Activated T-helper 1 cell treated with anti-CD3 and anti-CD28 coated beads, Interleukin-2, amount 50 U/mL, for 16 hours (primary cell): ENCODE measurements at places on chromosomes 1 and 21.

DNA sequence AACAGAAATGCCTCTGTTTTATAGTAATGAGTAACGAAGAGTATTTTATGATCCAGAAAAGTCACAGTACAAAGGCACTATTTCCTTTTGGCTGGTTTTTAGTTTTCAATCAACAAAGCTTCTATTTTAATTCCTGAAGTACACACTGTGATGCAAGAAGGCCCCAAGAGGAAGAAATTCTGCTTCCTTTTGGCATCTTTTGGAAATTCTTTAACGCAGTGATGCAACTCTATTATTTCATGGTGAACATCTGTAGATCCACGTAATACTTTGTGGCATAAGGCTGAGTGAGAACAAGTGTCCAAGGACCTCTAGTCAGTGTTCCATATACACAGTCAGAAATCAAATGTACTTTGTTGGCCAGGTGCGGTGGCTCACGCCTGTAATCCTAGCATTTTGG lies 137.5 kb downstream of the TGFB2 start:
- DNase-seq = no peak

- no peak for DNase-seq
Observed at GRCh38 chr1:242530761-242531160, 6.3 kb upstream of the PLD5 start.

- no peak for DNase-seq
Observed at GRCh38 chr1:18396247-18396980, 84.3 kb upstream of the KLHDC7A start.

- DNase-seq = no peak
Observed at GRCh38 chr21:29296446-29296845, 2.3 kb upstream of the BACH1 start.

DNA sequence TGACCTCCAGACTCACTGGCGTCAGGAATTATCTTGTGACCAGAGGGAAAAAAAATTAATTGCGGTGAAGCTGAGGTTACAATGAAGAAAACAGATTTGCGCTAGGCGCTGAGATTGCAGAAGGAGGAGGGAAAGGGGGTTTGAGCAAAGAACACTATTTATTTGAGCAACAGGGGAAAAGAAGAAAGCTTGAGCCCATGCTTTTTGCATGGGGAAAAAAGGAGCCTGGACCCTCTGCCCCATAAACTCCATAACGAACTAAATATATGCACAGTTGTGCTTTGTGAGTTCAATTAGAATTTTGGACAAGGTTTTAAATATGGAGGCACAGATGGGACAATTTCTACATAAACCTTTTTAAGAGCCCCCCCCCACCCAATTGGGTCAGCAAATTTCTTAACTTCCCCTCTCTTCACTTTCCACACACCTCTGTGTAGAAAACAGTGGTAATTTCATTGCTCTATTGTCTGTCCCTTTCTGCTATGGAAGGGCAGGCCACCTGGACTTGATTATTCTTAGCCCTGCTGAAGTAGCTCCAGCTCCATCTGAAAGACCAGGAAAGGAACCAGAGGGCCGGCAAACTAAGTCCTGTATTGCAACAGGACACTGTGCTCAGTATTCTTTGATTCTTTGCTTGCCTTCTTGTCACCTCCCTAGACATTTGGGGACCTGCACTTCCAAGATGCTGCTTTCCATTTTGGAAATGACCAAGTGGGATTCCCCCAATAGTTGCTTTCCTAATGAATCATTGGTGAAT lies 862 bp upstream of the ID3 start:
- DNase-seq = no peak

- DNase-seq = no peak
Observed at GRCh38 chr1:2636733-2637132, 3.9 kb upstream of the MMEL1 start.

GRCh38 chr21:44853601-44854390 lies 19.7 kb downstream of the PTTG1IP start:
- no peak for DNase-seq

DNA sequence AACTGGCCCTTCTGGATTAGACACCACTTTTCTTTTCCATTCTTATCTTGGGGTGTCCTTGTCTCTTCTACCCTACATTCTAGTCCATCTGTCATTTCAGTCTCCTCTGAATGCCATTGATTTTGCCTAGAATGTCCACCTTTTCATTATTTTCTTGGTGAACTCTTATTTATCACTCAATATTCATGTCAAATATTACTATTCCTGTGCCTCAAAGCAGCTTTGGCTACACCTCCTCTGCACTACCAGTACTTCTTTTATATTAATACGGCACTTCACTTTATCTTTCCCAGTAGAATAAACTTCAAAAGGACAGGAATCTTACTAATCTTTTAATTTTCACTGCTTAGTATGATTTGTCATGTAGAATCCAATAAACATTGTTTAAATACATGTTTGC lies 186.4 kb upstream of the DPYD start:
- DNase-seq = no peak

GRCh38 chr1:208174731-208175507 lies 69.3 kb downstream of the PLXNA2 start:
- no peak for DNase-seq

DNA sequence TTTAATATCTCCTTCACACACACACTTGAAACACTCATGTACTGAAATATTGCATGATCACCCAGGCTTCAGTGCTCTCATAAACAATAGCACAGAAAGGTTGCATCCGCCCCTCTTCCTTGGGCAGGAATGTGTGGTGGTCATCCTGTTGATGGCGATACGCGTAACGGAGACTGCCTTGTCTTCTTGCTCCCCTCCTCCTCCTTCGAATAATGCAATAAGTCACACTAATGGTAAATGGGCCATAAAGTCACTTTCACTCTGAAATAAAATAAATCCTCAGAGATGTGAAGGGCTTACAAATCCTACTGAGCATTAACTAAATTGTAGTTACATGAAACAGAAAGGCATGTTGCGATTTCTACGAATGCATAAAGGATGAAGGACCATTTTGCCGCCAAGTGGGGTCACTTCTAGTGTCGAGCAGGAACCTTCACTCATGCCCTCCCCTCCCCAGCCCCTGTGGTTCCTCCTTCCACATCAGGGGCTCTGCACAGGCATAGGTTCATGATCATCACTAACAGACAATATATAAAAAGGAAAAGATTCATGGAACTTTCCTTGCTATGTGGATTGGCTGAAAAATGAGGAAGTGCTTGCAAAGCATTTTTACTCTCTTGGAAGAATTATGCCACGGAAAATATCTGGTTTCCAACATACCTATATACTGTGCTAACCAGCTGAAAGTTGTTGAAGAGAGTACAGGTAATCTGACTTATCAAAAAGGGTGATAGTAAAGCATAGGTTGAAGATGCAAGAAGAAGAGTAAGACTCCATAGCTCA lies 1.2 kb upstream of the PGBD5 start:
- no peak for DNase-seq

DNA sequence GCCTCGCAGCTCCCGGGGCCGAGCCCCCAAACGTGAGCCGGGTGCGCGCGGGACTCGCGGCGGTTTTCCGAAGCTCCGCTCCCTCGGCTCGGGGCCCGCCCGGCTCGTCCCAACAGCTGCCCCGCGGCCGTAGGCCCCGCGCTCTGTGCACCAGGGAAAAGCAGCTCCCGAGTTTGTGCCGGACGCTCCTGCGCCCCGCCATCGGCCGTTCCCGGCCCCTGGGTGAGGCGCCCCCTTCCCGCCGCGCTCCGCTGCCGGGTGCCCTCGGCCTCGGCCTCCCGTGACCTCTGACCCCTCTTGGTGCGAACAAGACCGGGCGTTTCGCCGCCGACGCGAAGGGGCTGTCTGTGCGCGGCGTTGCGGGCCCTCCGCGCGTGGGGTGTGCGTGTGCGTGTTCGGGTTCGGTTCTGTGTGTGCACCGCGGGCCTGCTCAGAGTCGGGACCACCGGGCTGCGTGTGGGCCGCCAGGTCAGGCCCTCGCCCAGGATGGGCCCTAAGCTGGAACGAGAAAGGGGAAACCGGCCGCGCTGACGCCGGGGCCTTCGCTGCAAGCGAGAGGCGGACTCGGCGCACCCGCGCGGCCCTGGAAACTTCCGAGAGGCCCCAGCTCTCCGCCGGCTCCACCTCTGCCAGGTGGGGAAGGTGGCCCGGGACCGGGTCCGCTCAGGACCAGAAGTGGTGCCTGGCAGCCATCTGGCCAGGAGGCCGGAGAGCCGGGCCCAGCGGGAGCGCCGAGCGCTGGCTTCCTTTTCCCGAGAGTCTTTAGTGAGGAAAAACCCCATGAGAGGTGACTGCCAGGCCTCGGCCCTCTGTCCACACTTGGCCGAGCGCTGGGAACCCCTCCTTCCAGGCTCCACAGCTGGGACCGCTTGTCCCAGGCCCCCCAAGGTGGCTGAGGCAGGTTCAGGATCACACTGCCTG lies 1.9 kb downstream of the PRDM16 start:
- DNase-seq = no peak

DNA sequence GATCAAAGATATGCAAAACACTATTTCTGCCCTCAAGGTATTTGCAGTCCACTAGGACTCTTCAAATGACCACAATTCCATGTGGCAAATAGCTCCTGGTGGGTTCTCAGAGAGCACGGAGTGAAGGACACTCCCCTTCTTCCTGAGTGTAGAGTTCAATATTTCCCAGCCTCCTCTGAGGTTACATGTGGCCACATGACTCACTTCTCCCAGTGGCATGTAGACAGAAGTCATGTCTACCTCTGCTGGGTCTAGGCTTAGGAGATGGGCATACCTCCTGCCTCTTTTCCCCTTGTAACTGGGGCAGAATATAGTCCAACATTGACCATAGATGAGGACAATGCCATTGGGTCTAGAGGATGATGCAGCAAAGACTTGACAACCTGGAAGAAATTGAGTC lies 191.4 kb downstream of the MIS18A start:
- DNase-seq = no peak

GRCh38 chr1:233172201-233172600 lies 123.3 kb downstream of the PCNX2 start:
- DNase-seq = no peak

DNA sequence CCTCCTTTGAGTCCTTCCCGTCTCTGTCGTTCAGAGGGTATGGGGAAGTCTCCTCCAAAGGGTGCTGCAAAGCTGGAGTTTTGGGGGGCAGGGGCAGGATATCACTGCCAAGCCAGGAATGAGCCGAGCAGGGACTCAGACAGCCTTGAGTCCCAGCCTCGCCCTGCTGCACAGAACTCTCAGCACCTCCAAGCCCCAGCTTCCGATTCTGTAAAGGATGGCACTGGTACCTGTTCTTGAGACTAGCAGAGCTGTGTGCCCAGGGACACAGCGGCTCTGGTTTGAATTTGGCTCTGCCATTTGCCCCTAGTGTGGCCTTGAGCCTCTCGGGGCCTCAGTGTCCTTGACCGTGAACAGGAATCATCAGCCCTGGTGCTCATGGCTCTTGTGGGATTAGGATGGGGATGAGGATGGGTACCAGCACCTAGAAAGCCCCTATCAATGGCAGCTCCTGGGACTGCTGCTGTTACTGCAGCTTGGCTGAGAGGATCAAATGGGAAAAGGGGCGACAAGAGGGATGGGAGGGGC lies 1.5 kb upstream of the FBLIM1 start:
- no peak for DNase-seq

DNA sequence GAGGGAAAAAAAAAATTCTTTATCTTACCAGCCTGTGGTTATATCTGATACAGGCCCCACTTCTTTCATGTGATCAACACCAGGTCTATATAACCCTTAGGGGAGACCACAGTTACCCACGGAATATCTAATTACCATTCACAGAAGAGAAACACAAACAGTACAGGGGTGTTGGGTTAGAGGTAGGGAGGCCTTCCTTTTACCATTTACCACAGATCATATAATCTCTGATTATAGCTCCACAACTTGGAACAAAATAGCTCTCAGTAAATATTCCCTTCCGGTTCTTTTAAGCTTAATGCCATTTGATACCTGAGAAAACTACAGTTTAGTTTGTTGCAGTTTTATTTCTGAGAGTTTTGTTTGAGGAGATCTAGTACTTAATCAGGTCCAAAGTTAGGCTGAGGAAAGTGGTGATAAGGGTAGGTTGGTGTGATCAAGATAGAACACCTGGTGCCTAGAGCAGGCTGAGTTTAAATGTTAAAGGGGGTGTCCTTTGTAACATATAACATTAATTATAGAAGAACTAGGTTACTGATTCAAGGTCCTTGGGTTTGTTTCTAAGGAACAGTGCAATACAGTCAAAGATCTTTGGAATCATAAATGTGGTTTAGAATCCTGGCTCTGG lies 14.1 kb downstream of the EPB41 start:
- DNase-seq = no peak

GRCh38 chr1:241555526-241555925 lies 23.3 kb downstream of the KMO start:
- no peak for DNase-seq

GRCh38 chr1:237152506-237153335 lies 110.7 kb downstream of the RYR2 start:
- DNase-seq = no peak

DNA sequence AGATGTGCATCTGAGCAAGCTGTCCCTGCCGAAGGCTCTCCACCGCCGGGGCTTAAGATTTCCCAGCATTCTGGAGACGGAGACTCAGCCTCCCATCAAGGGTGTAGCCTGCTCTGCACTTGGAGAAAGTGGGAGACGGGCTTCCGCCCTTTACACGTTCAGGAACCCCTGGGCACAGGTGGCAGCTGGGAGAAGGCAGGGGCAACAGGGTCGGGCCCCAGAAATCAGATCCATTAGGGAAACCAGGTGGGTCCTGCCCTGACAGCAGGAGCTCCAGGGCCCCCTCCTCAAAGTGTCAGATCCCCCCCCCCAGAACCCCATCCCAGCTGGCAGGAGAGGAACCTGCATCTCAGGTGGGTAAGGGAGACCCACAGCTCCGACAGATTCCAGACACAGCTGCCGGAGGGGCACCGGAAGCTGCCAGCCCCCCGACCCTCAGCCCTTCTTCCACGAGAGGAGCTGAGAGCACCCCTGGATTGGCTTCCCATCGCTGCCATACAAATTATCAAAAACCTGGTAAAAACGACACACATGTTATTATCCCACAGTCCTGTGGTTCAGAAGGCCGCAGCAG lies 236.6 kb downstream of the NPHP4 start:
- DNase-seq = no peak

GRCh38 chr1:178536844-178537371 lies 24.0 kb downstream of the TEX35 start:
- no peak for DNase-seq

GRCh38 chr1:178501705-178502329 lies 5.1 kb upstream of the CLEC20A start:
- DNase-seq = no peak

GRCh38 chr21:31888936-31889371 lies 16.1 kb downstream of the HUNK start:
- DNase-seq = no peak

DNA sequence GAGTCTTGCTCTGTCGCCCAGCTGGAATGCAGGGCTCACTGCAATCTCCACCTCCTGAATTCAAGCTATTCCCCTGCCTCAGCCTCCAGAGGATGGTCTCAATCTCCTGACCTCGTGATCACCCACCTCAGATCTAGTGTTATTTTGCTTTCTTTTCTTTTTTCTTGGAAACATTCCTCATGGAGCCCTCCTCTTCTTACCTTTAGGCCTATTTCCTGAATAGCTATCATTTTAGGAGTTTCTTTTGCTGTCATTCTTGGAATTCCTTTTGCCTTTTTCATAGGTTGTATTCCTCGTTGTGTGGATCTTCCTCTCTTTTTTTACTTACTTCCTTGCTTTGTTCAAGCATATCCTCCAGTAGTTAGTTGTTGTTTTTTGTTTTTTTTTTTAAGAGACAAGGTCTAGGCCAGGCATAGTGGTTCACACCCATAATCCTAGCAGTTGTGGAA lies 173.8 kb downstream of the RASAL2 start:
- no peak for DNase-seq
